ENCODE measurements at places on chromosomes 6 and 20.

GRCh38 chr6:51094271-51094670, 275.6 kb downstream of the TFAP2B start:
- no peak for DNase-seq

DNA sequence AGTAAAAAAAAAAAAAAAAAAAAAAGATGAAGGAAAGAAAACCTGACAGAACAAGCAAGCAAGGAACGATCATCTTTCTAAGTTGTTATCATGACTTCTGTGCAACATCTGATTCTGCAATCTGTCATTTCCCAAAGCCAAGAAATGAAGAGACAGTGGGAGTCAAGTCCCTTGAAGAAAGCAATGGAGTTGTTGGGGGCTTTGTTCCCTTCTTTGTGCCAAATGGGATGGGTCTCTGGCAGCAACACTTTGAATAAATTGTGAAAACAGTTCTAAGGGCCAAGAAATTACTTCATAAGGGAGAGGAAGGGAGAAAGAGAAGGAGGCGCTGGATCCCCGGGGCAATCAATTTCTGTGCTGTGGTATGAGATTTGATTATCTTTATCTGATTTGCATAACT, 33.3 kb upstream of the RSPO3 start:
- no peak for DNase-seq

GRCh38 chr6:42556462-42556861, 7.4 kb upstream of the UBR2 start:
- no peak for DNase-seq

DNA sequence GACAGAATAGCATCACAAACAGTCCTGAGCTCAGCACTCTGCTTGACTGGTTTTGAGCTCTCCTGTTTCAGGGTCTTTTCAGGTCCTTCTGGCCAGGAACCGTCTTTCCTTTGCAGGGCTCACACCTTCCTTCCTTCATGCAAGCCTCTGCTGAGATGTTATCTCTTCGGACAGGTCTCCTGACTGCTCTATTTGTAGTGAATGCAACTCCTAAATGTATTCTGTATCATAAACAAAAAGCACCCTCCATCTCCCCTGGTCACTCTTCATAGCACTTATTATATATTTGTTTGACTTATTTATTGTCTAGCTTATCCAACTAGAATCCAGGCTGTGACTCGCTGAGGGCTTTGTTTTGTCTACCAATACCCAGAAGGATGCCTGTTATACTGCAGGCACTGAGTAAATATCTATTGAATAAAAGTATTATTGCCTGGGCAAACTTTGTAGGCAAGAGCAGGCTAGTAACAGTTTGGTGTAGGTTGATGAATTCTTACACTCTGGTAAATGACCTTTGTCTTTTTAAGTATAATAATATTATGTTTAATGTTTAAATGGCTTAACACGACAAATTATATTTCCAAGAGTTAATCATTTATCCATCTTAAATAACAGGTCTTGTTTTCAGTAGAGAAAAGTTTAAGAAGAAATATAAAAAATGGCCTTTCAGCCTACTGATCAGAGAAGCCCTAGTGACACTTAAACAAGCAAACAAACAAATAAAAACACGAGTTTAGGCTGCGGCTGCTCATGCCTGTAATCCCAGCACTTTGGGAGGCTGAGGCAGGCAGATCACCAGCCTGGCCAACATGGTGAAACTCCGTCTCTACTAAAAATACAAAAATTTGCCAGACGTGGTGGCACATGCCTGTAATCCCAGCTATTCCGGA, 199.7 kb downstream of the BCAS1 start:
- DNase-seq, result no peak

DNA sequence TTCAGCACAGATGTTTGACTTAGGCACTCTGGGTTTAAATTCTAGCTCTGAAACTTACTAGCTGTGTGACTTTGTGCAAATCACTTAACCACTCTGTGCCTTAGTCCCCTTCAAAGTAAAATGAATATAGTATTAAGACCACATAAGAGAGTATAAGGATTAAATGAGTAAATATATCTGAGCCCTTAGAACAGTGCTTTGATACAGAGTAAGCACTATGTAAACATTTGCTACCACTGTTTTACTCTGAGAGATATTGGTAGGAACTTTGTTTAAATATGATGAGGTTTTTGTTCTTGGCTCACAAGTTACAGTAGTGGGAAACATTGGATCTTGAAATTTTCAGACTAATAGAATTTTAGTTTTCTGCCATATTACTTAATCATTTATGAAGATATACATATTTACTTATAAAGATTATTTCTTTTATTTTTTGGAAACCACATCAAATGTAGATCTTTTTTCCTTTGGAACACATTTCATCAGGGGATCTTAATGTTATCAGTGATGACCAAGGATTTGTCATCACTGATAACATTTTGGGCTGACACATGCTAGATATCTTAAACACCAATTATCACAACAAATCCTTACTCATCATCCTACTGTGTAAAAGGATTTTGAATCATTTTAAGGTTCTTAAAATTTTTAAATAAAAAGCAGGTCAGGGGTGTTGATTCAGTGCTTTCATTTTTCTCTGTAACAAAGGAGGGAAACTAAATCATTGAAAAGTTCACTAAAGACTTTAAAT, 226.2 kb downstream of the EYA4 start:
- no peak for DNase-seq

DNA sequence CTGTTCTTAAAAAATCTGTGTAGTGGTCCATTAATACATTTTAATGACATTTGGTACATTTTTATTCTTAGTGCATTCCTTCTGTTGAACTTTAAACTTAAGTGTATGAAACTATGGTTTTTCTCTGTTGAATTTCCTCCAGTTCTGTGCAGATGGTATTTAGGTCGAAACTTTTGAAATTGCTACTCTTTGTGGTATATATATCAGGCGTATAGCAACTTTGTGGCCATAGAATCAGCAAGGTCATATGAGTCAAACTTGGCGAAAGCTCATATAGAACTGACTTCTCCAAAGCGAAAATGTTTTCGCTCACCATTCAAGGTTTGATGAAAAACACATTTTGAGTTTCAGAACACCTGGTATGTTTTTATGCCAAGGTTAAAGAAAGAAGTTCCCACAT, 93.7 kb downstream of the MAP3K4 start:
- no peak for DNase-seq

Measured in stimulated activated CD4-positive, alpha-beta T cell treated with anti-CD3 and anti-CD28 coated beads, TNF-alpha, amount 100 ng/mL, for 24 hours (primary cell).